ENCODE measurements at places on chromosomes 2 and 18.

DNA sequence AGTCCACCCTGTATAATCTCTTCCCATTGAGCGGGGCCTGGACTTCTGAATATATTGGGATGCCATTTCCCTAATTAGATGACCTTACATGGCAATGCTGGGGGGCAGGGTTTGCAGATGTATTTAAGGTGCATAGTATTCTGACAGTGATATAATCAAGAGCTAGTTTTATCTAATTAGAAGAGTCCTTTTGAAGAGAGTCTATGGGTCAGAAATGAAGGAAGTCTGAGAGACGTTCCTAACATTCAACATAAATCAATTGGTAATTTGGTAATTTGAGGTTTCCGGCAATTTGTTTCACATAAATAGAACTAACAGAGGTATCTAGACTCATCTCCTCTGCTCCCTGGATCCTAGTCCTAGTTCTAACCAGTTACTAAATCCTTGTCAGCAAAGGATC lies 25.7 kb upstream of the UXS1 start:
- DNase-seq, result no peak

GRCh38 chr2:19176172-19176852 lies 182.1 kb downstream of the OSR1 start:
- no peak for DNase-seq

GRCh38 chr2:45273412-45274249 lies 264.4 kb upstream of the SIX2 start:
- DNase-seq, result peak; percentile 81

DNA sequence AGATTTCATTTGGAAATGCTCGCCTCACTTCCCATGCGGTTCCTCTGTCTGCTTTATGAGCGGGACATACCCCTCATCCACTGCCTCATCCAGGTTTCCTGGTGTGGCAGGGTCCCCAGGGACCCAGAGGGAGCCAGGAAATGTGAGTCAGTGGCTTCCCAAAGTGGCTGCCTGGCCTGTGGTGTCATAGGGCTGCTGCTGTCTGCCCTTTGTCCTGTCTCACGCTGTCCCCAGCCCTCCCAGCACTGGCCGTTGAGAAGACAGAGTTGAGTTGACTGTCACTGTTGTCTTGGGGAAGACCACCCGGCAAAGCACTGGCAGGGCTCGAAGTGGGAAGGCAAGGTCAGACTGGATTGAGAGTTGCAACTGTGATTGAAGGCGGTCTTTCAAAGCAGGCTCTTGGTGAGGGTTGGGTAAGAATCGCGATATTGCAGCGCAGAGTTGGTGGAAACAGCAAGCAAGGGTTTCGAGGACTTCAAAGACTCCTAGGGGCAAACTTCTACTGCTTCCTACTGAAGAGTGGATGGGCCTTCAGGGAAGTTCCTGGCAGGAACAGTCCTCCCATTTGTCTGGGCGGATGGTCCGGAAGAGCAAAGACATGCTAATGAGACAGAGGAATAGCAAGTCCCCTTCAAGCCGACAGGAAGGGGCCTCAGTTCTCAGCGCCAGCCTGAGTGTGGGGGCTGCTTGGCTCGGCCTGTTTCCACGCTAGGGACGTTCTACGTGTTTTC lies 33.9 kb downstream of the RAB31 start:
- no peak for DNase-seq

GRCh38 chr2:241909769-241910168 lies 40.2 kb downstream of the RTP5 start:
- no peak for DNase-seq

- DNase-seq, result peak; percentile 17
Measured at GRCh38 chr2:235858881-235859280, 309.3 kb downstream of the GBX2 start.

DNA sequence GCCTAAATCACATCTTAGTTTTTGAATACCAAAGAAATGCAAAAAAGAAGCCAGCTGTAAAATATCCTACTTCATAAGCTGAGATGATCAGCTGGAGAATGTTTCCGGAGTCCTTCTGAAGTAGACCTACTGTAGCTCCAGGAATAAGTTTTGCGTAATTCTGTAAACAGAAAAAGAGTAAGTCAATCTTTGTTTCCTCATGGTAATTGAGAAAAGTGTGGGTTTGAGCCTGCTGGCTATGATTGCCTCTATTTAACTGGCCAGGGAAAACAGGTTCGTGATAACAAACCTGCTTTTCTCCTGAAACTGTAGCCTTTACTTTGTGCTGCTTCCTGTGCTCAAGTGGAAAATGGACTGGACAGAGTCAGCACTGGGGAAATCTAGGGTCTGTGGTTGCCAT lies 58.2 kb downstream of the ITGB6 start:
- no peak for DNase-seq

GRCh38 chr18:78728784-78729467 lies 250.7 kb upstream of the SALL3 start:
- no peak for DNase-seq

DNA sequence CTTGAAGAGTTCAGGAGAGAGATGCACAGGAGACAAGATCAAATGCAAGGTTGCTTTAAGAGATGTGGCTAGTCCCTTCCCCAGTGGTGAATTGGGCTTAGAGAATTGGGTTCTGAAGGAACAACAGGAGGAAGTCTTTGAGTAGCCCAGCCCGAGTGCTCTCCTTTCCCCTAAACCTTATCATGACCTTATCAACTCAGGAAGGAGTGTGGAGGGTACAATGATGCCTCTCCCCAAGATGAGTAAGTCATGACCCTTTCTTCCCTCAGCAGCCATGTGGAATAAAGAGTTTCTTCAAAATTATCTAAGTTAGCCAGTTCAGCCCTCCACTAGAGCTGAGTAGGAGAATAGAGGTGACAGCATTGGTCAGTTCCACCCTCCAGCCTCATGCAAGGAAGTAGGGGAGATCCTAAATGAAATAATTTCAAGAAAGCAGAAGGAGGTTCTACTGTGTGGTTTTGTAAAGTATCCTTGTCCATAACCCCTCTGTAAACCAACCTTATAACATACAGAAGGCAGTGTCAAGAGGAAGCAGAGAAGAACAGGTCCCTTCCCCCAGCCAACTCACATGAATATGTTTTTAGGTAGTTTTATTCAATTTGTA lies 88.4 kb downstream of the ARHGAP15 start:
- DNase-seq, result no peak

DNA sequence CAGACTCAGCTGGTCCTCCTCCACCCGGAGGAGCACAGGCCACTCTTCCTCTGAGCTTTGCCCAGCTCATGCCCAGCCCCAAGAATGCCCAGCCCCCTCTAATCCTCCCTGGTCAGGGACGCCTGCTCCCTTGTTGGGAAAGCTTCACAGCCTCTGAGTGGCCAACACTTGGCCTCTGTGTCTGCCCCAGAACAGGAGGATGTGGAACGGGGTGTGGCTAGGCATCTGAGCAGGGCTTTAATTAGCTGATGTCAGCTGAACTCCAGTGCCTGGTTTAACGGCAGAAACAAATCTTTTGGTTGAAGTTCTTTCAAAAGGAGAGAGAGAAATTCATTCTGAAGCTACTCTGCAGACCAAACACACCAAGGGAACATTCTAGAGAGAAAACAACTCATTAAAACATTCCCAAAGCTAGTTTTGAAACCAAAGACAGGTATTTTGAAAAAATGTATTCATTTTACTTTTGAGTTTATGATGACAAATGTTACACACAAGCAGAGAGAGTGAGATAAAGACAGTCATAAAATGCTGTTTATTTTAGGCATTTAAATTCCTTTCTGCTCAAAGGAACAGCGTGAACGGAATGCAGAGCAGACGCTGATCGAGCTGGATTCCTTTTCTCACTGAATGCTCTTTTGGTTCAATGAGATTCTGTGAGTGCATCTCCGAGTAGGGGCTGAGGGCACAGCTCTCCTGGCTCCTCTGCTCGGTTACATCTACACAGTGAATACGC lies 63.8 kb downstream of the RTP5 start:
- DNase-seq, result no peak

DNA sequence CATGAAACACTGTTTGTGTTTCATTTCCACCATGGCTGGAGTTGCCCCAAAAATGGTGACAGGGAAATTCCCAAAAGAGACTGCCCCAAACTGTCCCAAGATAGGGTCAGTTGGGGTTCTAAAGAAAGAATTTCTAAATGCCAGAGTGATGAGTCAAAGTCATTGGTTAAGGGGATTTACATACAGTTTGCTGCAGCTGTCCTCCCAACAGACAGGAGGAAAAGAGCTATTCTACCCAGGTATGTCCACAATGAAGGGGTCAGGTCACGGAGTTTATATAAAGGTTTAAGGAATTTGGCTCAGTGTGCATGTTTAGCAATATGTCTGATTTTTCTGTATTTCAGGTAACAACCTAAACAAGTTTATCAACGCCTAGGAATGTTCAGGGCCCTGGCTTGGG lies 344.1 kb downstream of the TDRD15 start:
- DNase-seq, result no peak

- no peak for DNase-seq
Measured at GRCh38 chr2:237309416-237309815, 104.5 kb downstream of the COL6A3 start.

- peak; percentile 53 for DNase-seq
Measured at GRCh38 chr2:52500561-52500960, 1267.0 kb upstream of the CHAC2 start.

- DNase-seq, result no peak
Measured at GRCh38 chr18:75500545-75500944, 73.0 kb upstream of the SMIM21 start.

- no peak for DNase-seq
Measured at GRCh38 chr18:78739115-78739514, 240.5 kb upstream of the SALL3 start.

- DNase-seq, result no peak
Measured at GRCh38 chr2:18519914-18520450, 40.5 kb downstream of the RDH14 start.

- no peak for DNase-seq
Measured at GRCh38 chr2:38109732-38110181, 33.8 kb upstream of the CYP1B1 start.

DNA sequence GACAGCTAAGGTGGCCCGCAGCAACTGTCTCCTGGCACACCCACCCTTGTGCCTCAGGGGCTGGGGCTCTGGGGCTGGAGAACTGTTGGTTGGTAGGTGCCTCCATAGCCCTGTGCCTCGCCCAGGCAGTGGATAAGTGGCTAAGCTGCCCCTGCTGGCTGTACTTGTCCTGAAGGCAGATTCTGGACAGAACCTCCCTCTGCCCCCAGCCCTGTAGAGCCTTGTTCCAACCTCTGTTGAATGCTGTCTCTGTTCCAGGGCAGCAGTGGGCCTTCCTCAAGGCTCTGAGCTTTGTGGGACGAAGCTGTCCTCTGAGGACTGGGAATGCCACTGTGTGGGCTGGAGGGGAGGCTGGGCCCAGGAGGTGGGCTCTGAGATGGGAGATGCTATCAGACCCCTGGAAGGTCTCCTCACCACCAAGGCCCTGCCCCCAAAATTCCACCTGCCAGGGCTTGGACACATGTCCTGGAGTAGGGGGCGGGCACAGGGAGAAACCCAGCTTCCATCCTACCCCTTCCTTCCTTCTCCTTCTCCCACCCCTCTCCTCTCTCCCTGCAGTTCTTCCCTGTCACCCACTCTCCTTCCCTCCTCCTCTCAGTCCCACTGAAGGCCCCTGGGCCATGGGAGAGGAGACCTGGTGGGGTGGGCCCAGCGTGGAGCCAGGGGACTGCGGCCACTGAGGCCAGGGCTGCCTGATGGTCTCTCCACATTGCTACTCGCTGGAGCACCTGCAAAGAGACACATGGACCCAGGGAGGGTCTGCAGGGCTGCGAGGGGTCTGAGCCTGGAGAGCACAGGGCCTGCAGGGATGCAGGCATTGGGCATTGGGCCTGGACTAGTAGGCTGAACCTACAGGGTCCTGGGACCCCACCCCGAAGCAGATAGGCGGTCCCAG lies 1.7 kb upstream of the PDCD1 start:
- DNase-seq, result no peak

DNA sequence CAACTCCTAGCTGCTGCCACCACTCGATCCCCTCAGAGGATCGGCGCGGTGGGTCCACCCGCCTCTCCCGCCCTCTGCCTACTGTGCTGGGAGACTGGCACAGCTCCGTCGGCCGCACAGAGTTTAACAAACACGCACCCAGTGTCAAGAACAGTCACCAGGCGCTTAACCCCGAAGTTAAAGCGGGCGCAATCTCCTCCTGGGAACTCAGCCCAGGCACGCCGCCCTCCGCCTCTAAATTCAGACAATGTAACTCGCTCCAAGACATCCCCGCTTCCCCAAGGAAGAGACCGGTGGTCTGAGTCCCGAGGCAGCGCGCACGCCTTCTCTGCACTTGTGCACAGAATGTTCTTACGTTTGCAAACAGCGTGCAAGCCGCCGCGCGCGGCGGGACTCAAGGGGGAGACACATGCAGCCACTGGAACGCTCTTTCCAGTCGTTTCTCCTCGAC lies 533 bp downstream of the CXCR4 start:
- DNase-seq, result peak; percentile 68

- no peak for DNase-seq
Measured at GRCh38 chr2:67991456-67991855, 71.3 kb downstream of the C1D start.

DNA sequence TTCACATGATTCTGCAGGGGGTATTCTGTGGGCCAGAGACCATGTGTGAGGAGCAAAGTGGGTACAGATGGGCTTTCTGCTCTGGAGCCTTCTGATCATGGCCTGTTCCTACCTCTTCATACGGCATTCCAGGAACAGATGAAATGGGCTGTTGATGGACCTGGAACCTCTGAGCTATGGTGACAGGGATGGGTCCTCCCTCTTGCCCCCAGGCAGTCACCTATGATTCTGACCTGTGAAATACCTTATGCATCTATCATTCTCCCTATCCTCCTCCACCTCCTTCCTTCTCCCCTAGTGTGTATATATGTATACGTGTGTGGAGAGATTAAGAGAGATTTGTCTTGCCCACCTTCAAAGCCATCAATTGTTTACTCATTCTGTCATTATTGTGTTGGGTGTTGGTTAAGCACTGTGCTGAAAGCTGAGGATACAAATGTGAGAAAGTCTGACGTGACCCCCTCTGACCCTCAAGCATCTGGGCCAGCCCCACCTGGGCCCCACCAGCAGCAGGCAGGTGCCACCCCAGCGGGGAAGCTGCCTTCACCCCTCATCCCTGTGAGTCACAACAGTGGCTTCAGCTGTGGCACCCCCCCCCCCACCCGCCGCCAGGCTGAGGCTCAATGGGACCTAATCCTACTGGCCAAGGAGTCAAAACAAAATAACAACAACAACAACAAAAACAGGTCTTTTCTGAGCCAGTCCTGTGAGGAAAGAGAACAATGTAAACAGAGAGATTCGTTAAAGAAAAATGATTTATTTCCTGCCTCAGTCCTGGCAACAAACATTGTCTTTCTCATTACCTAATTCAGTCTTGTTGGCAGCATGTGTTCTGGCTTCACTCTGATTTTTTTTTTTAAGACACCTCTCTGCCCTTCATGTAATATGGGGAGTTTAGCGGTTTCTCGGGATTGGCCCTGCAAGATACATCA lies 103.8 kb upstream of the CDC42EP3 start:
- no peak for DNase-seq

DNA sequence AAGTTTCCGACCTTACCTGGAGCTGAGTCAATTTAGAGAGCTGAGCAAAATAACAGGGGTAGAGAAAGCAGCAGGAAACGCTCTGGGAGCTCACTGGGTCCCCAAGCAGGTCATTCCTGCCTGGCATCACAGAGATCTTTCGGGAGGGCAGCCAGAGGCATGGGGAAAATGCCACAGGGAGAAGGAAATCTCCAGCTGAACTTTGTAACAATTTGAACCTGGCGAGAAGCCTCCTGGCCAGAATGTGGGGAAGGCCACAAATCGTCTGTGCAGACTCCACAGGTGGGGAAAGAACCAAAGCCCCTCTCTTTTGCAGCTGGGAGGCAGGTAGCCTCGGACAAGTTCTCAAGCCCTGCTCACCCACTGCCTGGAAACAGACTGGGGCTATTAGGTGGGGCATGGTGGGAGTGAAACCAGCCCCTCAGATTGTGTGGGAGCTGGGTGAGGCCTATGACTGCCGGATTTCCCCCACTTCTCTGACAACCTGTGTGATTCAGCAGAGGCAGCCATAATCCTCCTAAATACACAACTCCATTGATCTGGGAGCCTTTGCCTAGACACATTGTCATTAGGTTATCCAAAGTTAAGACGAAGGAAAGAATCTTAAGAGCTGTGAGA lies 53.9 kb downstream of the INO80D start:
- no peak for DNase-seq
